ENCODE measurements at places on chromosomes 3 and 15. TPM values are rescaled to one million over a fixed set of nuclear protein-coding genes. Genes with fewer than 3 reads are reported as not detected.

Gene CPA3
- total RNA-seq, result not detected

Gene CDV3
- total RNA-seq, result 106 TPM

Gene IL17RE
- 1.9 TPM for total RNA-seq

Gene UROC1
- not detected for total RNA-seq

Gene ANKRD63
- total RNA-seq, result 0.46 TPM

All from A549 treated with Hydrocortisone at 1 μM for 4 hours (cell line).